Bronchial epithelial cell (primary cell): ENCODE measurements at places on chromosomes 1 and 21.
A peak's percentile ranks its signal among the peaks of the same experiment; 100 is the strongest.

DNA sequence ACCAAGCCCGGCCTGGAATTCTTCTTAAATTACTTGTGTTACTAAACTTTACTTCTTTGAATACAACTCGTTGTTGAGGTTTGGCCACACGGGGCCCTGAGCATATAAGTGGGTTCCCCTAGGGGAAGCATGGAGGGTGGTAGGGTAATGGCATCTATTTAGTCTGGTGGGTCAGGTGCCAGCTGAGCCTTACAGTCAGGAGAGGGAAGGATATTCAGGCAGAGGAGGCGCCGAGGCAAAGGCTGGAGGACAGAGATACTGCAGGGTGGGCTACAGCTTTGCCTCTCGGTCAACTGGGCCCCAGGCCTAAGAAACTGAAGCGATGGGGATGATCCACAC lies 424 bp upstream of the NECAP2 start:
- no peak for DNase-seq

GRCh38 chr1:243271996-243272395 lies 16.2 kb downstream of the SDCCAG8 start:
- no peak for DNase-seq

GRCh38 chr21:46021398-46021797 lies 39.8 kb downstream of the COL6A1 start:
- no peak for DNase-seq

DNA sequence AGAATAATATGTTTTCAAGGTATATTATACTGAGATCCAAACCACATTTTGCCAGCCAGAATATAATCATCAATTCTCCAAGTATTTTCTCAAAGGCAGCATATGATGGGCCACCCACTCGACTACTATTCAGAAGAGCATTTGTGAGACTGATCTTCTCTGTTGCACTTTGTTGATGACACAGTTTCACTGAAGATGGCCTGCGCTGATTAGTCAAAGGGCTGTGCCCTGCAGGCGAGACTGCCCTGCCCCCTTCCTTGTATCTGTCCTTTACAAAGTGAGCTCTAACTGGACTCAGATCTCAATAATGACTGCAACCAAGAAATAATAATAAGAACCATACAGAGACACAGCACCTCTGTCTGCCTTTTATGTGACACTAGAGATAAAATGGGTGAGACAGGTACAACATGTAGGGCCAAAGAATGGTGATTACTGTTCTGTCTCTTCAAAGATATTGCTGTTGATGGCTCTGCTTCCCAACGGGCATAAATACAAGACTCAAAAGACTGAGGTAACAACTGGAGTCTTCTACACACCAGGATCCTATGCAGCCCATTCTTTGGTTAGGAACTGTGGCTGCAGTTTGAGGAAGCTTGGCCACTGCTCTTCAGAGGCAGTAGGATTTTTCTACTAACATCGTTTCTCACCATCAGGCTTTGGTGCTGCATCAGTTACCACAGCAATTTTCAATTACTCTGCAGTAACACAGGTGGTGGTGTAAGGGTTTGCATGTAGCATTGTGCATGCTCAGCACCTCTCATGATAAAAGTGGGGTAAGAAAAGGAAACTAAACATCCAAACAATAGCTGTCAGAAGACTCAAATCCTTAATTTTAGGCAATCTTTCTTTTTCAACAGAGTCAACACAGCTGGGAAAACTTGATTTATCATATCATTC lies 481.1 kb downstream of the PTBP2 start:
- DNase-seq: no peak

DNA sequence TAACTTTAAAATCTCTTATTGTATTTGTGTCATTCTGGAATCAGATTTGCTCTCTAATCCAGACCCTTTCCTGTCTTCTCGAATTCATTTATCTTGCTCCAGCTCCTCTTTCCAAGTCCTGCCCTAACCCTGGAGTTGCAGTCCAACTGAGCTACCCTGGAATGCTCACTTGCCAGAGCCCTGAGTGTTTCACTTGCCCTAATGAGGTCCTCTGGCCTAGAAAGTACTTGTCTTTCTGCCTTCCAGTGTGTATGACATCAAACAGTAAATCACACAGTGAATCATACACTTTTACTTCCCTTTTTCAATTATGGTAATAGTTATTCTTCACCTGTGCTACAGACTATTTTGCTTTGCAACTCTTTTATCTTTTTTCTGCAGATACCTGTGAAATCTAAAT lies 96.9 kb downstream of the NEK7 start:
- DNase-seq: peak; percentile 81
